ENCODE measurements at places on chromosomes 4 and X.
A peak's percentile ranks its signal among the peaks of the same experiment; 100 is the strongest.

DNA sequence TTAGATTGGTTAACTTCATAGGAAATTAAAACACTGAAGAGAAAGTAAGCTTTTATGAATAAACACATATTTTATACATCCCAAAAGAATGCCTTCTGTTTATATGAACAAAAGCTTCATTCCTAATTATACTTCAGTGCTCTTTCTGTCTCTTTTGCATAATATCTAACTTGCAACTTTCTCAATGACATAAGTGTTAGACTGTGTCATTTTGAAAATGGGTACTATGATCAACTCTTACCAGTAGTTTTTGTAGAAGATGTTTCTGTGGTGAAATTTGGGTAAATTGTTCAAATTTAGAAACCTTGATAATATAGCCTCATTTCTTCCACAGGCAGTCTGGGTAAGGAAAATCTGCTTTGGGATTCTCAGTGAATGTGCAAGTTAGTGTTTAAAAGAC, 991.4 kb downstream of the CCSER1 start:
- no peak for DNase-seq

- DNase-seq, result no peak
Measured at GRCh38 chr4:88989990-88990389, 67.0 kb downstream of the FAM13A start.

DNA sequence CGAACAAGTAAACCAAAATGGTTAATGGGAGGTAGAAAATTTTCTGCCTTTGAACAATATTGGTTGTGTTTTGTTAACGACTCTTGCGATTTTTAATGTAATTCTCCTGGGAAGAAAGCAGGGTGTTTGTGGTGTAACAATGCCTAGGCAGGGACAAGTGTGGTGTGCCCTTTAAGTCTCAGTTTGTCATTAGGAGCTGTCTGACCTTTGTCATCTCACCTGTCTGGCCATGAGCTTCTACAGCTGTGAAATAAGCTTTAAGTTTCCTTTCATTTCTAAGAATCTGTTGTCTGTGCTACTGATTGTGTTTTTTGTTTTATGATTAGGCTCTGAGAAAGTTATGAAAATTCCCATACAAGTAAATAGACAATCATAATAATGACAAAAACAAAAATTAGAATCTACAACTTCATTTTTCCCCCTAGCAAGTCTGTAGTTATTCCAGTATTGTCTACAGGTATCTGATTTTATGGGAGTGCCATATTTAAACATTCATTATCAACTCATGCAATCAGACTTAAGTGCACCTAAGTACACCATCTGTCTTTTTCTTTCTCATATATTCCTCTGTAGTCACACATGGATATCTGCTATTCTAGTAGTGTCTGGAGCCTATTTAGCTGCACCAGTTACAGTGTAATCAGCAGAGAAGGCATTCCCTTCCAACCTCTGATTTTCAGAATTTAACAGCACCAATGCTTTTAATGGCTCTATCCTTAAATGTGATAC, 203.5 kb downstream of the PPARGC1A start:
- DNase-seq, result no peak

DNA sequence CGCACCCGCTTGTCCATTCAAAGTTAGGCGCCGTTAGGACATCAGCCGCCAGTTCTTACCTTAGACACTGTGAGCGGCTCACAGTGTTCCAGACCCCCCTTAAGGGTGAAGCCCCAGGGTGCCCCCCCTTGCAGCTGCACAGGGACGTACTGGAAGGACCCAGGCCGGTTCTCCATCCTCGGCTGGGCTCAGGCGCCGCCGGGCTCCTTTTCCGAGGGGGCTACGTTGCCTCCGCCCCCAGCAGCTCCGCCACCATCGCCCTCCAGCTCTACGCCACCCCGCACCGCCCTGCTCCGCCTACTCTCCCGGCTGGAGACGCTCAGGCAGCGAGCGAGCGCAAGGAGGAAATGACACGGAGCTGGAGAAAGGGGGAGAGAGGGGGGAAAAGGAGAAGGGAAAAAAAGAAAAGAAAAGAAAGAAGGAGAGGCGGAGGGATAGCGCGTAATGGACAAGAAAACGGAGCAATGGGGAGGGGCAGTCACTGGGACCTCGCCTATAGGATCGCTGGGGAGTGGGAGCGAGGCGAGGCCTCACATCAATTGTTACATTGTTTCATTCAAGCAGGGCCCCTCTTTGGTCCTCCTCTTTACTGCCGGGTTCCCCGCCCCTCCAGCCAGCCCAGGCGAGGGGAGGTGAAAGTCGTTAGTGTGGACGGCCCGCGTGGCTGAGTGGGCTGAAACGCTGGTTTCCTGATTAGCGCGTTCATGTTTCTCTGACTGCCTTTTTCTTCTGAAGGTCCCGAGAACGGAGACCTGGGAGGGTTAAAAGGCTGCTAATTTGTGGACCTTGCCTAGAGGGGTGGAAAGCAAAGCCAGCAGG, at the start of gene SHROOM4:
Gene SHROOM4, minus strand, starts transcription at position 352 of the 819 bp plus-strand sequence. Its CDS starts 176 bp downstream, at position 176.
- DNase-seq, result no peak

GRCh38 chr4:187499956-187500355, 495.6 kb upstream of the ZFP42 start:
- no peak for DNase-seq

DNA sequence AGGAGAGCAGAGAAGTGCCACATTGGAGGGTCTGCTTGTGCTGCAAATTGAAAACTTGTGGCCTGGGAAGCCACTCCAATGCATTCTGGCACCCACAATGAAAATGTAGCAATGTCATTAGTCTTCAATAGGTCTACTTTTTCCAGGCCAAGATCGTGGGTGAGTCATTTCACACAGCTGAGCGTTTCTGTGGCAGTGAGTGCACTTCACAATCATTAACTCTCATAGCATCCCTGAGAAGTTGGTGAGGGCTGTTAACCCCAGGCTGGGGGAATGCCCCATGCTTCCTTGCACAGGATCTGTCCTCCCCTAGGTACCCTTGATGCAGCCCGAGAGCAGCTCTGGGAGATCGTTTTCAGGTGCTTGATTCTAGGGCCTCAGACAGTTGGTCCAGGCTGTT, 196.8 kb upstream of the ATP6AP2 start:
- no peak for DNase-seq

DNA sequence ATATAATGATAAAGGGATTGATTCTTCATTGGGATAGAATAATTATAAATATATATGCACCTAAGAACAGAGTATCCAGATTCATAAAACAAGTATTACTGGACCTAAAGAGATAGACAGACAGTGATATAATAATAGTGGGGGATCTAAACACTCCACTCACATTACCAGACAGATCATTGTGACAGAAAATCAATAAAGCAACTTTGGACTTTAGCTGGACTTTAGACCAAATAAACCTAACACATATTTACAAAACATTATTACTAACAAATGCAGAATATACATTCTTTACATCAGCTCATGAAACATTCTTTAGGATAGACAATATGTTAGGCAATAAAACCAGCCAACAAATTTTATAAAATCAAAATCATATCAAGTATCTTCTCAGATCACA, 14.6 kb downstream of the AGTR2 start:
- DNase-seq, result no peak

DNA sequence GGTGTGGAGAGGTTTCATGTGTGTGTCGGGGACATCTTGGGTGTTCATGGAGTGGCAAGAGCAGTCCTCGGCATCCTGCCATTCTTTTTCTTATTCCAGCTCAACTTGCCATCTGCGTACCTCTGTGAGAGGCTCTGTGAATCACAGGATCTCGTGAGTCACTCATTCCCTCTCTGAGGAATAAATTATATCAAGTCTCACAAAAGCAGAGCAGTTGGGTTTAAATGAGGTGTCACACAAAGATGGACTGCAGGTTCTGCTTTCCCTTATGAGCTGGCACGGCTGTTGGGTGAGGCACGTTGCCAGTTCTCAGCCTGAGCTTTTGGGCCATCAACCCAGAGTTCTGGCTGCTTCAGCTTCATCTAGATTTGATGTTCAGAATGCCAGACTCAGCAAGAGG, 6.8 kb upstream of the OCIAD2 start:
- no peak for DNase-seq

GRCh38 chr4:132001542-132001941, 1147.6 kb upstream of the PCDH10 start:
- DNase-seq, result no peak

DNA sequence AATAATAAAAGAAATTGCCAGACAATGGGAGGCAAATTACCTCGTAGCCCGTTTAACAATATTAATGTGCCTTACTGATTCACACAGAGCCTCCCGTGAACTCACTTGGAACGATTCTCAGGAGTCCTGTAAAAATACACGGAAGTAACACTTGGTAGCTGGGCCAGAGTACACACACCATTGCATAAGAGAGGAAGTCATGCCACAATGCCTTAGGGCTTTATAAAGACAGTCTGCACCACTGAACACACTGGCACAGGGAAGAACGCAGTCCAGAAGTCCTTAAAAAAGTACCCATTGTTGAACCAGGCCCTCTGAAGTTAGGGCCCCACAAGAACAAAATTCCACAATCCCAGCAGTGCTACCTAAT, 15.1 kb downstream of the SLC2A9 start:
- no peak for DNase-seq

GRCh38 chr4:40221744-40222143, 24.9 kb downstream of the RHOH start:
- no peak for DNase-seq

DNA sequence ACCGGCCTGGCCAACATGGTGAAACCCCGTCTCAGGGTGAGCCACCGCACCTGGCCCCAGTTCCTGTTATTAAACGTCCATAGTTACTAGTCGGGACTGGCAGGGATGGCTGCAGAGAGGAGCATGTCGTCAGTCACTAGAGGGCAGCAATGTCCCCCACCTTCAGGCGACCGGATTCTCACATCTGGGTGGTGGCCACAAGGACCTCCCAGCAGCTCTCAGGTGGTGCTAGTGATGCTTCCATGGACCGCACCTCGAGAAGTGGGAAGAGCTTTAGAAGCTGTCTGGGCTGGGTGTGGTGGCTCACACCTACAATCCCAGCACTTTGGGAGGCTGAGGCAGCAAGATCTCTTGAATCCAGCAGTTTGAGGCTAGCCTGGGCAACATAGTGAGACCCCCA, 13.3 kb upstream of the IL3RA start:
- DNase-seq, result peak; percentile 75

- no peak for DNase-seq
Measured at GRCh38 chr4:123649645-123650391, 253.2 kb downstream of the SPRY1 start.

- DNase-seq, result no peak
Measured at GRCh38 chr4:8262637-8263322, 6.8 kb upstream of the HTRA3 start.

DNA sequence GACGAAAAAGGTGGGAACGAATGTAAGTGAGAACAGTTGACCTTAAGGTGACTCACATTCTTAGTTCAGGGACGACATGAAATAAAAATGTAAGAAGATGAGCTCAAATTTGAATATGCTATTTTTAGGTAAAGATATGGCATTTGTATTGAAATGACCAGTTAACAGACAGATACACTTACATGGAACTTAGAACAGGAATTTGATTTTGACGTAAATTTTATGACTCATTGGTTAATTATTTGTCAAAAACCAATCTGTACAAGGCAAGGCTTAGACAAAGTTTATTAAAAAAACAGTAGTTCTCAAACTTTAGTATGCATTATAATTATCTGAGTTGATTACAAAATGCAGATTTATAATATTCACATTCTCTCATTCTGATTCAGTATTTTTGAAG, 469.4 kb downstream of the CFAP47 start:
- DNase-seq, result no peak

GRCh38 chrX:108415891-108416290, 22.3 kb downstream of the COL4A6 start:
- no peak for DNase-seq

GRCh38 chrX:94932278-94932965, 1258.4 kb downstream of the FAM133A start:
- peak; percentile 30 for DNase-seq

- DNase-seq, result no peak
Measured at GRCh38 chr4:74282926-74283325, 25.3 kb upstream of the EPGN start.

GRCh38 chr4:165331359-165331758, 3.9 kb downstream of the MSMO1 start:
- DNase-seq, result no peak

GRCh38 chr4:150251752-150252190, 173.5 kb downstream of the DCLK2 start:
- DNase-seq, result no peak

- no peak for DNase-seq
Measured at GRCh38 chrX:7090641-7091040, 56.9 kb upstream of the STS start.

GRCh38 chr4:119665752-119666151, 37.1 kb upstream of the PDE5A start:
- DNase-seq, result no peak

GRCh38 chrX:122982521-122982920, 201.6 kb upstream of the GRIA3 start:
- DNase-seq, result no peak

DNA sequence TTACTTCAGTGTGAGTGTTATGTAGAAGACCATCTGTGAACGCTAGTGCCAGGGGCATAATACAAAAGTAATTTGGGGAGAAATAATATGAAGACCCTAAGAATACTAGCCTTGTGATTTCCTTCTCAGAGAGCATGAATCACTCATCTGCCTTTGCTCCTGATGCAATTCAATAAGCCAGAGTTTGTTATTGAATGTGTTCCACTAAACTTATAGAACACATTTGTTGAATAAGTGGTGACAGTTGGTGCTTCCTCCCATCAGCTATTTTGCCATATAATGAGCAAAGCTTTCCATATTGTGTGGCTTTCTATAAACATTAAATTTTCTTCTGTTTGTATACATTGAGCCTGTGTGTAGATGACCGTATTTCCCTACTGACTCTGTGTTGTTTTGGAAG, 136.4 kb upstream of the QRFPR start:
- DNase-seq, result no peak

- DNase-seq, result no peak
Measured at GRCh38 chrX:119228512-119229252, 7.4 kb upstream of the PGRMC1 start.

- no peak for DNase-seq
Measured at GRCh38 chr4:141654098-141654497, 17.7 kb downstream of the IL15 start.

- DNase-seq, result no peak
Measured at GRCh38 chr4:12411072-12411471, 982.4 kb upstream of the HS3ST1 start.

DNA sequence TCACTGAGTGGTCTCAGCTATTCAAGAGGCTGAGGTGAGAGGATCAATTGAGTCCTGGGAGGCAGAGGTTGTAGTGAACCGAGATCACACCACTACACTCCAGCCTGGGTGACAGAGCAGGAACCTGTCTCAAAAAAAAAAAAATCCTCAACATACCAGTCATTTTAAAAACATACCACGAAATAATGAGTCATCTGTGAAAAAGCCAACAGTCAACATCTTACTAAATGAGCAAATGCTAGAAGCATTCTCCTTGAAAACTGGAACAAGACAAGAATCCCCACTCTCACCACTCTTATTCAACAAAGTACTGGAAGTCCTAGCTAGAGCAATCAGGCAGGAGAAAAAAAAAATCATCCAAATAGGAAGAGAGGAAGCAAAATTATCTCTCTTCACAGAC, 104.0 kb upstream of the ARHGEF9 start:
- DNase-seq, result no peak

GRCh38 chr4:109462297-109462696, 28.7 kb downstream of the SEC24B start:
- no peak for DNase-seq

- DNase-seq, result no peak
Measured at GRCh38 chrX:48782795-48783194, 3.6 kb upstream of the GATA1 start.

GRCh38 chrX:72269671-72270251, 7.3 kb downstream of the RPS4X start:
- no peak for DNase-seq

Data from GM06990 (cell line).